ENCODE measurements at places on chromosomes 6 and 20.

- DNase-seq: peak; percentile 16
These were observed 2.8 kb upstream of the LBP start for GRCh38 chr20:38343311-38344106.

DNA sequence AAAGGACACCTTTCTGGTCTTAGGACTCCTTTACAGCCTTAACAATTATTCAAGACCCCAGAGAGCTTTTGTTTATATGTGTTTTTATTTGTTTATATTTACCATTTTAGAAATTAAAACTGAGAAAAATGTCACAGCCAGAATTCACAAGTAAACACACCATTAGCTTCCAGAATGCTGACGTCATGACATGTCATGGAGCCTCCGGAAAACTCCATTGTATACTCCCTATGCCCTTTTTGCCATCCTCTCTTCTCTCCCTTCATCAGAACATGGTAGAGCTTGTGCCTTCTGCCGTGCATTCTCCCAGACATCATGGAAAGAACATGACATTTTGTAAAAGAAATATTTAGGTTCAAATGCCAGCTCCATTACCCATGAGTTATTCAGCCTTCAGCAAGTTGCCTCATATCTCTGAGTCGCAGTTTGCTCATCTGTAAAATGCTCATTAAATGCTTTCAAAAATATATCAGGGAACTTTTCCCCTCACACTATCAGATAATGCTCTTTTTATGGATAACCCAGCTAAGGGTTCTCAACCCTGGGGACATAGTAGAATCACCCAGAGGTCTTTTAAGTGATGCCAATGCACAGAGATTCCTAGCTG is 27.8 kb downstream of the TNFAIP3 start:
- no peak for DNase-seq

- no peak for DNase-seq
These were observed 53.0 kb downstream of the SNAP25 start for GRCh38 chr20:10271494-10272219.

GRCh38 chr6:150435832-150436231 is 67.0 kb downstream of the IYD start:
- no peak for DNase-seq

GRCh38 chr6:63904650-63905248 is 269.1 kb downstream of the PHF3 start:
- DNase-seq: no peak

GRCh38 chr6:134589512-134589911 is 271.6 kb upstream of the SGK1 start:
- DNase-seq: no peak

DNA sequence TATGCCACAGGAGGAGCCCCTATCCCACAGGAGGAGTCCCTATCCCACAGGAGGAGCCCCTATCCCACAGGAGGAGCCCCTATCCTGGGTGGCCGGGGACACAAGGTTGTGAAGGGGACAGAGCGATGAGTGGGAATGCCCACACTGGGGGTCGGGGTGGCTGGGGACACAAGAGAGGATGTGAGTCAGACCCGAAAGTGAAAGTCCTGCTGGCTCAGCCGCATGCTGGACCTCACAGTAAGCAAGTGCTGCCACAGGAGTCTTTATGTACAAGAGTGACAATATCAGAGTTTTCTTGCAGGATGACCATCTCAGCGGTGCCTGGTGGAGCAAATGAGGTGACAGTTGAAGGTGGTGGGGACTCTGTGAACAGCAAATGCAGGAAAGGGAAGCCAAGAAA is 93.7 kb downstream of the PSMB1 start:
- no peak for DNase-seq

GRCh38 chr6:27694547-27694874 is 217.7 kb downstream of the OR2B2 start:
- no peak for DNase-seq

DNA sequence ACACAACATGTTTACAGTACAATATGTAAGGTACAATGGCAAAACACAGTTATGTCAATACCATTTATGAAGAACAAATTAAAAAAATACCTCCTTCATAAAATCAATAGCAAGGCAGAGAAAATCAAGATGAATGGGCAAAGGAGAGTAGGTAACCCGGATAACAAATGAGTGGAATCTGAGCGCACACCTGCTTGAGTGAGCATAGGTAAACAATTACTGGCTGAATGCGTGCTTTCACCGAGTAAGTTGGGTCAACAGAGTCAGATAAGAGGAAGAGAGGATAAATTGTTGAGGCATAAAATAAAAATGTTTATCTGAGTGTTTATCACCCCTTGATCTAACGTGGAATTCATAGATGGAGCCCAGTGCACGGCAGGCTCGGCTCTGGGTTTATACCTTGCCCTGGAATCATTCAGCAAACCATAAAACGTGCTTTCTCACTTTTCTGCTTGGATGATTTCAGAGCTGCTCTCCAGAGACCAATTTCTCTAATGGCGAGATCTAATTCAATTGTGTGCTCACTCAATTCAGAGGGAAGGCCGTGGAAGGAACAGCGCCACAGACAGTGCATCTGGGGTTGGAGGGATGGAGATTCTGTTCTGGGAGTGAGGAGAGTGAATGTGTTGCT is 224.8 kb upstream of the MAP3K7 start:
- DNase-seq: no peak
